Stimulated activated CD8-positive, alpha-beta memory T cell treated with anti-CD3 and anti-CD28 coated beads, Interleukin-4, amount 100 ng/mL, for 1 hour (primary cell): ENCODE measurements at places on chromosomes 4 and X.

GRCh38 chr4:189510601-189511000 lies 430.1 kb upstream of the FRG1 start:
- DNase-seq, result no peak

GRCh38 chr4:109645874-109646710 lies 57.2 kb downstream of the CASP6 start:
- DNase-seq, result no peak

GRCh38 chr4:60588556-60588955 lies 611.6 kb upstream of the ADGRL3 start:
- DNase-seq, result no peak

DNA sequence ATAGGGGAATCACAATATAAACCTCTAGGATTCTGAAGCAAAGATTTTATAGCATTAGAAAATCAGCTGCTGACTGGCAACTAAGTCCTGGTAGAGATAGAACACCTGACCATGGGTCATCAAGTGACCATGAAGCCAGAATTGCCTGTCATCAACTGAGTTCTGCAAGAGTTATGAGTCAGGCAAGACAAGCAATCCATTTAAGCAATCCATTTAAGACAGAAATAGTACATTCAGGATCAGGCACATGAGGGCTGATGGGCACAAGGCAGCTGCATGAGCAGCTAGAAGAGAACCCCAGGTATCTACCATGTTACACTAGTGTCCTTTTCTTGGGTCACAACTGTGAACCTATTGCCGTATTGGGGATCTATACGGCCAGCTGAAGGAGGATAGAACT lies 98.9 kb downstream of the SPRY1 start:
- no peak for DNase-seq

GRCh38 chrX:106203315-106203714 lies 35.2 kb downstream of the PWWP3B start:
- no peak for DNase-seq

DNA sequence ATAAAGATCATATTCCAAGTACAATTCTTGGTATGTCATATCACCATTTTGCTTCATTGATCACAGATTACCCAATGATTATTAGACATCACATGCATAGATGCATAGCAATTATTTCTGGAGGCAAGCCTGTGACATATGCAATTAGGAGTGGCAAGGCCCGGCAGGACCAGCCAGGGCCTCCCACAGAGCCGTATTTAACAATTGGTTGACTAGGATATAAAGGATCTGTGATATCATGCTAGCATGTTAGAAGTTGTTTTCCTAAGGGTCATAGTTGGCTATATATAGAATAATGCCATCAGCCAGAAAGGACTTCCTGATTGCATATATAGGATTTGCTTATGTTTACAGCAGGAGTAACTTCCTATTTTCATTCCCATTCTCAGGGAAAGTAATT lies 103.5 kb upstream of the OTUD4 start:
- no peak for DNase-seq

DNA sequence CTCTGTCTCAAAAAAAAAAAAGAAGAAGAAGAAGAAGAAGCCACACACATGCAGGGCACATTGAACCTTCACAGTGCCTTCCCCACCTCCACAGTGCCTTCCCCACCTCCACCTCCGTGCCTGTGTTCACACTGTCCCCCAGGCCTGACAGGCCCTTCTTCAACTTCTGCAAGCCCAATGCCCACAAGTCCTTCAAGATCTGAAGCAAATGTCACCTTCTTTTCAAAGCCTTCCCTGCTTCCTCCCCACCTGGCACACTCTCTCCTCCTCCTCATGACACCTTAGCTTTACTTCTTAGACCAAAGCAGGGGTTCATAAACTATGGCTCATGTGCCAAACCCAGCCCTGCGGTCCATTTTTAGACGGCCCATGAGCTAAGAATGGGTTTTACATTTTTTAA lies 19.9 kb downstream of the ELF4 start:
- no peak for DNase-seq

GRCh38 chr4:5710065-5710960 lies 688 bp upstream of the EVC start:
- DNase-seq, result no peak

GRCh38 chr4:72383439-72383838 lies 185.6 kb downstream of the ADAMTS3 start:
- DNase-seq, result no peak

DNA sequence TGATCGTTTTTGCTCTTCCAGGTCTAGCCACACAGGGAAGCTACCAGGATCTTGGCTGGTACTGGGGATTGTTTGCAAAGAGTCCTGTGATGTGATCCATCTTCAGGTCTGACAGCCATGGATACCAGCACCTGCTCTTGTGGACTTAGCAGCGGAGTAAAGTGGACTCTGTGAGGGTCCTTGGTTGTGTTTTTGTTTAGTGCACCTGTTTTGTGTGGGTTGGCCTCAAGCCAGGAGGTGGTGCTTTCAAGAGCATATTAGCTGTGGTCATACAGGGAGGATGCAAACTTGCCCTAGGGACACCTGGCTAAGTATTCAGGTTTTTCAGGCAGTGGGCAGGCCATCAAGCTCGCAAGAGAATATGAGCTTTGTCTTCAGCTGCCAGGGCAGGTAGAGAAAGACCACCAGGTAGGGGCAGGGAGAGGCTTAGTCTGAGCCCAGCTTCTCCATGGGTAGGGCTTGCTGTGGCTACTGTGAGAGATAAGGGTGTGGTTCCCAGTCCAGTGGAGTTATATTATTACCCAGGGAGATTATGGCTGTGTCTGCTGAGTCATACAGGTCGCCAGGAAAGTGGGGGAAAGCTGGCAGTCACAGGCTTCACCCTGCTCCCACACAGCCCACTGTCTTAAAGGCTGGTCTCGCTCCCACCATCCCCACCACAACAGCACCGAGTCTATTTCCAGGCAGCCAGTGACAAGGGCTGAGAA lies 293.7 kb downstream of the PCDH18 start:
- DNase-seq, result no peak

GRCh38 chr4:98586962-98587354 lies 71.5 kb downstream of the TSPAN5 start:
- DNase-seq, result no peak

- no peak for DNase-seq
Observed at GRCh38 chr4:40418430-40419230, 83.5 kb downstream of the CHRNA9 start.

DNA sequence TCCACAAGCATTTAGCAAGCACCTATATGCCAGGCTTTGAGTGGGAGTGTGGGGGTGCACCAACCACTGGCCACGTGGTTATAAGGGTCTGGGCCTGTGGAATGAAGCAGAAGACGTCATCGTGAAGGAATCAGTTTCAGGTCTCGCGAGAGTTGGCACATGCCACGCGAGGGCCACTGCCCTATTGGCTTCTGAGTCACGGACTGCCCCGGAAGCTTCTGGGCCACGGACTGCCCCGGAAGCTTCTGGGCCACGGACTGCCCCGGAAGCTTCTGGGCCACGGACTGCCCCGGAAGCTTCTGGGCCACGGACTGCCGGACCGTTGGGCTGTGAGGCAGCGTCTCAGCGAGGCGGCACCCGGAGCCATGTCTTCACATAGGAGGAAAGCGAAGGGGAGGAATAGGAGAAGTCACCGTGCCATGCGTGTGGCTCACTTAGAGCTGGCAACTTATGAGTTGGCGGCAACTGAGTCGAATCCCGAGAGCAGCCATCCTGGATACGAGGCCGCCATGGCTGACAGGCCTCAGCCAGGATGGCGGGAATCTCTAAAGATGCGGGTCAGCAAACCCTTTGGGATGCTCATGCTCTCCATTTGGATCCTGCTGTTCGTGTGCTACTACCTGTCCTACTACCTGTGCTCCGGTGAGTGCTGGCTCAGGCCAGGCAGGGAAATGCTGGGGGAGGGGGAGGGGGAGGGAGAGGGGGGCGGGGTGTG lies at the start of gene FMR1NB:
Gene FMR1NB, plus strand, starts transcription at position 300 of the 715 bp plus-strand sequence. Its CDS starts 66 bp downstream, at position 366.
- no peak for DNase-seq

GRCh38 chr4:138405934-138406567 lies 163.9 kb upstream of the SLC7A11 start:
- no peak for DNase-seq

- DNase-seq, result no peak
Observed at GRCh38 chr4:34935739-34936138, 1308.6 kb downstream of the ARAP2 start.

- DNase-seq, result no peak
Observed at GRCh38 chr4:79225360-79225759, 100.5 kb downstream of the NAA11 start.

- DNase-seq, result no peak
Observed at GRCh38 chr4:7138223-7139166, 53.8 kb upstream of the SORCS2 start.

DNA sequence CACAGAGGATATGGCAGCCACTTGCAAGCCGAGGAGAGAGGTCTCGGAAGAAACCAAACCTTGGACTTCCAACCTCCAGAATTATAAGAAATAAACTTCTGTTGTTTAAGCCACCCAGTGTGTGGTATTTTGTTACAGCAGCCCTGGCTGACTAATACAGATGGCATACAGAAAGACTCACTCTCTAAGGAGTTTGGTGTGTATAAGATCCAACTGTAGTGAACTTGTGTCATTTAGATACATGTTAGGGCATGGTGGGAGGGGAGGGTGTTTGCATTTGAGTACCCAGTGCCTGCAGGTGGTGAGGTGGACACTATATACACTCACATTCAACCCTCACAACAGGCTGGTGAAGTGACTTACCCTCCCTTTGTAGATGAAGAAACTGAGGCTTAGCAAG lies 233.2 kb upstream of the KLF3 start:
- DNase-seq, result no peak

DNA sequence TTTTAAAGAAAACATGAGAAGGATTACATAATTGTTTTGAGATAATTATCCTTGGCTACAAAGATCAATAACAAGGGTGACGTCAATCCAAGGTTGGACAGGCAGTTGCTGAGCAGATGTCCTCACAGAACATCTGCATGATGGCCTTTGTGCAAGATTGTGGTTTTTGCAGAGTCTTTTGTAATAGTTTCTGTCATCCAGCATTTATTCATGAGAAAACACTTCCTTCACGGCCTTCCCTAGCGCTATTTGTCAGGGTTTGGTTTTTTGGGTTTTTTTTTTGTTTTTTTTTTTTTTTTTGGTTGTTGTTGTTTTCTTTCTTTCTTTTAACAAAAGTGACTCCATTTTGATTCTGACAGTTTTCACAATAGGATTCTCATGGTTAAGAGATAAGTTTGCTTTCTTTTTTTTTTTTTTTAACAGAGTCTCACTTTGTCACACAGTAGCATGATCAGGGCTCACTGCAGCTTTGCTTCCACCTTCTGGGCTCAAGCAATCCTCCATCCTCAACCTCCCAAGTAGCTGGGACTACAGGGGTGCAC lies 31.5 kb upstream of the ELF2 start:
- no peak for DNase-seq

- no peak for DNase-seq
Observed at GRCh38 chrX:39472161-39472560, 625.6 kb downstream of the BCOR start.

- no peak for DNase-seq
Observed at GRCh38 chr4:75229806-75230570, 284.2 kb downstream of the RCHY1 start.

DNA sequence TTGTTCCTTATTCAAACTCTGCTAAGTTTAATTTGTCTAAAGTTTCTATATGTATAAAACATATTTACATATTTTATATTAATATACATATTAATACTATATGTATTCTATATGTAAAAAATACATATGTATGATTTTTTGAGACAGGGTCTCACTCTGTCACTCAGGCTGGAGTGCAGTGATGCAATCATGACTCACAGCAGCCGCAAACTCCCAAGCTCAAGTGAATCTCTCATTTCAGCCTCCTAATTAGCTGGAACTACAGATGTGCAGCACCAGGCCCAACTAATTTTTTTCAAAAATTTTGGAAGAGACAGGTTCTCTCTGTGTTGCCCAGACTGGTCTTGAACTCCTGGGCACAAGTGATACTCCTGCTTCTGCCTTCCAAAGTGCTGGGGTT lies 684.9 kb downstream of the TRAM1L1 start:
- DNase-seq, result no peak

GRCh38 chr4:92455951-92456350 lies 152.2 kb downstream of the GRID2 start:
- no peak for DNase-seq

DNA sequence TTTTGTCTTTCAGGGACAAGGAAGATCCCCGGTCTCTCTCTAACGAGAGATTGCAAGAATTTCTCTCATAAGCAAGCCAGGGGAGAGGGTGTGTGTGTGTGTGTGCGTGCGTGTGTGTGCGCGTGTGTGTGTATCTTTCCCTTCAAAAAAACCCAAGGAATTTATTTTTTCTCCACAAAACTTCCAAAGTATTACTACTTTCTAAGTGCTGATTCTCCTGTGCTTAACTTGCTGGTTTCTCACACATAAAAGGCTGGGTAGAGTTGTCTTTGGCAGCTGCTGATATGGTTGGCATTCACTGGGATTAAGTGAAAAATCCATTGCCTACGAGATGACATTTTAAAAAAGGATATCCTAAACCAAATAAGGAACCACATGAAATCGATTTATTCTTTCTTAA lies 435.7 kb downstream of the RAPGEF2 start:
- DNase-seq, result no peak

- DNase-seq, result no peak
Observed at GRCh38 chrX:114581528-114582263, 2.2 kb upstream of the HTR2C start.

DNA sequence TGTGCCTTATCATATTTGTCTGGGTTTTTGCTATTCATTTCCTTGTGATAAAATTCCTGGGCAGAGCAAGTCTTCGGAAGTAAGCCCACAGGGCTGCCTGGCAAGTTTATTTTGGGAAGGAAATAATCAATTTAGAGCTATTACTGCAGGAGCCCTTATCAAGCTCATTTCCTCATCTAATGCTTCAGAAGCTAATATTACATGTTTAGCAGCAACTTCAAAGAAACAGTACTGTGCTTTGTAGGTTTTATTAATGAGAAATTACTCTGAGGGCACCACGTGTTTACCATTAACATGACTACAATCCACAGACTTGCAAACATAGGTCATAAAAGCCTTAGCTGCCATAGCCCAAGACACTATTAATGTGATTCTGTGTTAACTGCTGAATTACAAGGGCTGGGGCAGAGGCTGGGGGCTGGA lies 540.0 kb downstream of the SPRY1 start:
- no peak for DNase-seq
